ENCODE measurements at places on chromosomes 4 and X.

DNA sequence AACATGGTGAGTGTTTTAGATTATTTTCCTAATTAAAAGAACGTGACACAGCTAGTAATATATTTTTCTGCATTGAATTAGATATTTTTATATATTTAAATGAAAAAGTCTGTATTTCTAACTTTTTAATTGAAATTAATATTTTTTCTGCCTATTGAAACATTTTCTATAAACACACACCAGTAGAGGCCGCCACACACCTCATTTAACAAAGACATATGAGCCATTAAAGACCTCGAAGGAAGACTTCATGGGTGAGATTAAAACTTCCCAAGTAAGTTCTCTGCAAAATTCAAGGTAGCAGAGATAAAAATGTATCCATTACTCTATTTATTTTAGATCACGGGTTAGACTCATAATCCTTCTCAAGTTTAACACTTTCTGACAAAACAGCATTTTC is 8.3 kb downstream of the SLITRK2 start:
- no peak overlapping the region for H3K27ac ChIP-seq
- no peak for DNase-seq
- no peaks in the 10 kb centered on the region for H3K27me3 ChIP-seq

DNA sequence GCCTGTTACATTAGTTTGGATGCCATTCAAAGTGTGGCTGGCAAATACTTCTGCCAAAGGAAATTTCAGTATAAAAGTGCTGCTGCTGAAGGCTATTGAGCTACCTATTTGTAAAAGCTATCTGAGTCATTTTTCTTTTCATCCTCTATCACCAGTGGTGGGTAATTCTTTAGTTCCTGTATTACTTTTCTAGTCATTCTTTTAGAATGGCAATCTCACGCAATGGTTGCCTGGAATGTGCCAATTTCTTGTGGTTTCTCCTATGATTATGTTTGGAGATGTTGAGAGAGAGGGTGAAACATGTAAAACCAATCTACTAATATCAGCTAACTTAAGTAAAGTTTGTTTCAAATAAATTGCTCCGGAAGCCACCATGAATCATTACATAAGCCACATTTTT is 685.0 kb downstream of the RAPGEF2 start:
- no peak overlapping the region for H3K4me3 ChIP-seq
- H3K4me1 ChIP-seq, result no peaks in the 10 kb centered on the region
- no peaks in the 10 kb centered on the region for H3K36me3 ChIP-seq

DNA sequence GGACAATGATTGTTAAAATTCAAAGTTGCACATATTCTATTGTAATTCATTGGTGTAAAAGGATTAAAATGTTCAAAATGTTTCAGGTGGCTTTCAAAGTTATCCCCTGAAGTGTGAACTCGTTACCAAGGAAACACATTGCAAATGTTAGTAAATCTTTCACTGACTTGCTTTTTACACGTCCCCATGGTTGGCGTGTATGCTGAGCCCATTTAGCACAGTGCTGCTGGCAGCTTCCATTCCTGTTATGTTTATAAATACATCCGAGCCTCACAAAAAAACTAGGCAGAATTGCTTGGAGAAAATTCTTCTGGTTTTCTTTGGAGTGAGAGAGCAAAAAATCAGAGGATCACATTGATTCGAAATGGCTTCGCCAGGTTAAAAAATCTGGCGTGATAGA is 105.9 kb upstream of the HPGD start:
- no peaks in the 10 kb centered on the region for H3K36me3 ChIP-seq
- DNase-seq, result no peak
- no peak overlapping the region for H3K4me3 ChIP-seq

DNA sequence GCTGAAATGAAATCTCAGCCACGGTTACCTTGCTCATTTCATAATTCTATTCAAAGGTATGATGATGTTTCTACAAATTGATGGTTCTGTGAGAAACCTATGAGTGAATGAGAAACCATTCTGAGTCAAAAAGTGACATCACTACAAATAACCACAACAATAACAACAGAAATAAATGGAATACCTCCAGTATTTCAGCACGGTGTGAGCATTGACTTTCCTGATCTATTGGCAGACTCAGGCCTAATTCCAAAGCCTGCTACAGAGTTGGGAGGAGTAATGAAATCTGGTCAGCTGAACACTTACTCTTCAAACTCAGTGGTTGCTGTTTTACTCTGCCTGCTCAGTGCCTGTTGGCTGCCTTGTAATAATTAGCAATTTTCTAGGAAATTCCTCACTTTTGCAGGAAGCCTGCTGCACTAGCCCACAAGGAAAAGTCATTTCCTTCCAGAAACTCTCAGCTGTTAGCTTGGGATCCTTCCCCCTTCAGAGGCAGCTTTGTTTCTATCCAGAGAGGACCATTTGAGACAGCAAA is 18.8 kb upstream of the SYNPO2 start:
- H3K27me3 ChIP-seq, result no peaks in the 10 kb centered on the region
- H3K4me3 ChIP-seq, result no peak overlapping the region
- H3K4me1 ChIP-seq, result peaks cover 11% of the 10 kb centered on the region
- peak overlapping the region; percentile 13 for H3K27ac ChIP-seq
- no peak for DNase-seq

- no peaks in the 10 kb centered on the region for H3K27me3 ChIP-seq
- no peak overlapping the region for H3K27ac ChIP-seq
- H3K4me1 ChIP-seq, result no peaks in the 10 kb centered on the region
- H3K4me3 ChIP-seq, result no peak overlapping the region
- no peaks in the 10 kb centered on the region for H3K36me3 ChIP-seq
These were observed 1028.9 kb upstream of the INTU start for GRCh38 chr4:126603825-126604224.

GRCh38 chr4:95985051-95985450 is 145.2 kb downstream of the PDHA2 start:
- no peaks in the 10 kb centered on the region for H3K27me3 ChIP-seq
- no peak overlapping the region for H3K27ac ChIP-seq
- no peaks in the 10 kb centered on the region for H3K36me3 ChIP-seq
- DNase-seq, result no peak
- no peaks in the 10 kb centered on the region for H3K4me1 ChIP-seq

GRCh38 chr4:87716371-87717265 is 66.5 kb downstream of the DMP1 start:
- H3K27ac ChIP-seq, result peak overlapping the region; percentile 23
- H3K36me3 ChIP-seq, result no peaks in the 10 kb centered on the region
- H3K4me3 ChIP-seq, result no peak overlapping the region

DNA sequence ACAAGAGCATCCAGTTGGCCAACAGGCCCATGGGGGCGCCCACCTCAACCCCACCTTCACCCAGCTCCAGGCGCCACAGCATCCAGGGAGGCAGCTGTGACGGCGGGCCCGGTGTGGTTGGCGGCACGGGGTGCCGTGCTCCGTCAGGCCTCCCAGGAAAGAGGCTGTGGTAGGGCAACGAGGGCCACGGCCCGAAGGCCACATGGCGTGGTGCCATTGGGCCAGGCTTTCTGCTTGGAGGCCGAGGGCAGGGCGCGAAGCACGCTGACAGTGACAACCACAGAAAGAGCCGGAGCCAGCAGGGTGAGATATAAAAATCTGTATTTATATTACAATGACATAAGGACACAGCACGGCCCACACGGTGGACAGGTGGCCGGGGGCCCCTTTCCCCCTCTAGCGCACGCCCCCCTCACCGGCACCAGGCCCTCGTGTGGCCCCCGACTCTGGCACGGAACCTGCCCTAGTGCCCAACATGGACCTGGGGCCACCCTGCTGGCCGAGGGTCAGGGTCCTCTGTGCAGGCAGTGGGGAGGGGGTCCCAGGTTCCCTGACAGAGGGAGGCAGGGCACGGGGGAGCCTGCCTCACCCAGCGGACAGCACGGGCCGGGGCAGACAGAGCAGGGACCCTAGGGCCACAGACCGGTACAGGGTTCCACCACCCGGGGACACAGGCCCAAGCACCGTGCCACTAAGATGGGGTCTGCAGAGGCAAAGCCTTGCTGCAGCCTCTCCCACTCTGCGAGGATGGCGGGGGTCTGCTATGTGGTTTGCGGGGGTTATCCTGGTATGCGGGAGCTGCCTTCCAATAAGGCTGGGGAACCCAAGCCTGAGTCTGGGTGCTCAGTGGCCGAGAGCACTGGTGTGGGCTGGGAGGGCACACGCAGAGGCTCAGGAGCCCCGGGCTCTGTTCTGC is 5.5 kb upstream of the HAUS3 start:
- no peak overlapping the region for H3K4me3 ChIP-seq
- peaks cover 13% of the 10 kb centered on the region for H3K36me3 ChIP-seq
- H3K27me3 ChIP-seq, result no peaks in the 10 kb centered on the region
- no peak overlapping the region for H3K27ac ChIP-seq
- H3K4me1 ChIP-seq, result peaks cover 20% of the 10 kb centered on the region

- no peak for DNase-seq
- no peaks in the 10 kb centered on the region for H3K27me3 ChIP-seq
- no peaks in the 10 kb centered on the region for H3K4me1 ChIP-seq
- no peak overlapping the region for H3K27ac ChIP-seq
- no peaks in the 10 kb centered on the region for H3K36me3 ChIP-seq
- H3K4me3 ChIP-seq, result no peak overlapping the region
These were observed 53.8 kb upstream of the USP9X start for GRCh38 chrX:41031256-41031967.

DNA sequence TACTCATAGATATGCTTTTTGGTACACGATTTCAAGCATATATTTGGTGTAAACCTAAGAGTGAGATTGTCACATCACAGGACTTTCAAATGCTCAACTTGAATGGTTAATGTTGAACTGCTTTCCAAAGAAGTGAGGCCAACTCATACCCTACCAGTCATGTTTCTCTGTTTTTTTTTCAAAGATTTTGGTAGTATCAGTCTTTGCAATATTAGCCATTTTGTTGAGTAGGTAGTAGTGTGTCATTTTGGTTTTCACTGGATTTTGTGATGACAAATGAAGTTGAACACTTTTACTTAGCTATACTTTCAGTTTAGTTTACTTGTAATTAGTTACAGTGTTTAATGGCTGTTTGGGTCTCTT is 12.5 kb upstream of the HS3ST1 start:
- no peaks in the 10 kb centered on the region for H3K36me3 ChIP-seq
- DNase-seq, result no peak
- no peak overlapping the region for H3K4me3 ChIP-seq
- no peaks in the 10 kb centered on the region for H3K27me3 ChIP-seq
- no peak overlapping the region for H3K27ac ChIP-seq
- H3K4me1 ChIP-seq, result no peaks in the 10 kb centered on the region

DNA sequence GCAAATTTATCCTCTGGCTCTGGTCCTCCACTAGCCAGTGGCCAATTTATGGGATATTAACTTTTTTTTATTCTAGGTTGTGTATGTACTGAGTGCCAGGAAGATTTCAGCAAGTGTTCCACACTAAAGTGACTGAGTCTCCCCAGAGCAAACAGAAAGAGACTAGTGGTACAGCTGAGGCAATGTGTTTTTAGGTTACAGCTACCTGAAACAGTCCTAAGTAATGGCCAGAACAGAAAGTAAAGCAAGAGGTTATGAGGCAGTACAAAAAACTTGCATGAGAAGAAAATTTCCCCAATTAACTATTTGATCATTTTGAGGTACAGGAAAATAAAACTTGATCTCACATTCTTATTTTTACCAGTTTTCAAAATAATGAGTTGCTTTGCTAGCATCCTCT is 31.2 kb downstream of the PRDM8 start:
- H3K27ac ChIP-seq, result no peak overlapping the region
- H3K4me1 ChIP-seq, result no peaks in the 10 kb centered on the region
- no peak for DNase-seq
- no peaks in the 10 kb centered on the region for H3K36me3 ChIP-seq

GRCh38 chrX:24494647-24495075 is 29.6 kb downstream of the PDK3 start:
- H3K4me1 ChIP-seq, result peaks cover 27% of the 10 kb centered on the region
- no peak overlapping the region for H3K4me3 ChIP-seq
- peaks cover 3% of the 10 kb centered on the region for H3K36me3 ChIP-seq
- H3K27ac ChIP-seq, result no peak overlapping the region
- DNase-seq, result no peak
- H3K27me3 ChIP-seq, result no peaks in the 10 kb centered on the region

DNA sequence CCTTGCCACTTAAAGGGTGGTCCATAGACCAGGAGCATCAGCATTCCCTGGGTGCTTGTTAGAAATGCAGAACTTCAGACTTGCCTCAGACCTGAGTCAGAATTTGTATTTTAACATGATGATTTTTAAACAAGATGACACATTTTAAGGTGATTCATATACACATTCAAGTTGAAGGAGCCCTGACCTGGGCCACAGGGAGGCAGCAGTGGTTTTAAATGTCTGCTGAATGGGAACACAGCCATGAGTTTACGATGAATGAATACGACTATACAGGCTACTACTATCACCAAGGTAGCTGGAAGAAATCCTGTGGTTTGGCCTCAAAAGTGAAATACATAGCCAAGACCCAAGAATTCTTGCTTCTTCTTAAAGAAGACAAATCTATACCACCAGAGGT is 2.9 kb downstream of the HDAC8 start:
- no peak overlapping the region for H3K4me3 ChIP-seq
- no peak overlapping the region for H3K27ac ChIP-seq
- DNase-seq, result no peak
- peaks cover 6% of the 10 kb centered on the region for H3K36me3 ChIP-seq
- no peaks in the 10 kb centered on the region for H3K27me3 ChIP-seq

DNA sequence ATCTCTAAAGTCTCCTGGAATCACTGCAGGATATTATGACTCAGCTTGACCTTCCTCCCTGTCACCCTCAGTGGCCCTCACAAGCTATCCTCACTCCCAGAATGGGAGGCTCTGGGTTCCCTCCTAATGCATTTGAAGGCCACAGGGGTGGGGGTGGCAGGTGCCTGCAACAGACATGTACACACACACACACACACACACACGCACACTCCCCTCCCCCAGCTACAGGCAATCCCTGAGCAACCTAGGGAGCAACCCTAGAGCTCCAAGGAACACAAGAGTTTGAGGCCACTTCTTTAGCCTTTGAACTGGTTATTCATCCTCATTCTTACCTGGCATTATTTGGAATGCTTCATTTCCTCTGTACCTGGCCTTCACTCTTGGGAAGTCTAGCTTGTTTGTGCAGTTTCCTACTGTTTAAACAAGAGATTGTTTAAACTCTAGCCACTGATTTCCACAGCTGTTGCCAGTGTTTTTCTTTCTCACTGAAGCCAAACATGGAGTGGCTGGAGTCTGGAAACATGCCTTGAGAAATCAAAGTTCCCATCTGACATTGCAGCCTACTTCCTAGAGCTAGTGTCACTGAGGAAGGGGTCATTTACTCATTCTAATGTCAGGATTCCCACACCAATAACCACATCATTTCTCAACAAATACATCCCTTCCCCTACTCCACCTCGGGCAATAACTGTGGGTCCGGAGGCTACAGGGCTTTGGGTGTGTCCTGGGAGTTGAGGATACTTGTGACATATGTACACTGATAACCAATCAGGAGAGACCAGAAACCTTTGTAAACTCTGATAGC is 37.7 kb downstream of the MAOA start:
- H3K4me3 ChIP-seq, result no peak overlapping the region
- peaks cover 24% of the 10 kb centered on the region for H3K4me1 ChIP-seq
- DNase-seq, result no peak
- peak overlapping the region; percentile 33 for H3K27ac ChIP-seq
- H3K27me3 ChIP-seq, result no peaks in the 10 kb centered on the region

GRCh38 chr4:39050590-39050989 is 11.4 kb upstream of the KLHL5 start:
- no peak for DNase-seq
- no peaks in the 10 kb centered on the region for H3K27me3 ChIP-seq
- peaks cover 20% of the 10 kb centered on the region for H3K4me1 ChIP-seq
- H3K36me3 ChIP-seq, result no peaks in the 10 kb centered on the region

- DNase-seq, result no peak
- no peaks in the 10 kb centered on the region for H3K36me3 ChIP-seq
- no peak overlapping the region for H3K4me3 ChIP-seq
- no peaks in the 10 kb centered on the region for H3K4me1 ChIP-seq
- no peaks in the 10 kb centered on the region for H3K27me3 ChIP-seq
- no peak overlapping the region for H3K27ac ChIP-seq
These were observed 5.4 kb upstream of the PF4V1 start for GRCh38 chr4:73847526-73848182.

GRCh38 chrX:69076088-69076487 is 89.2 kb downstream of the PJA1 start:
- H3K27ac ChIP-seq, result no peak overlapping the region
- H3K4me3 ChIP-seq, result no peak overlapping the region
- DNase-seq, result no peak
- no peaks in the 10 kb centered on the region for H3K4me1 ChIP-seq
- no peaks in the 10 kb centered on the region for H3K27me3 ChIP-seq
